ENCODE measurements at places on chromosomes 16 and 17.

GRCh38 chr16:27028591-27029110, 38.1 kb upstream of the C16orf82 start:
- no peak for DNase-seq

GRCh38 chr16:21100447-21100846, 50.2 kb downstream of the DNAH3 start:
- peak; percentile 48 for DNase-seq

- DNase-seq: no peak
Observed at GRCh38 chr17:58331815-58332777, 3.5 kb upstream of the TSPOAP1 start.

- DNase-seq: no peak
Observed at GRCh38 chr17:78196716-78197115, 9.6 kb downstream of the AFMID start.

DNA sequence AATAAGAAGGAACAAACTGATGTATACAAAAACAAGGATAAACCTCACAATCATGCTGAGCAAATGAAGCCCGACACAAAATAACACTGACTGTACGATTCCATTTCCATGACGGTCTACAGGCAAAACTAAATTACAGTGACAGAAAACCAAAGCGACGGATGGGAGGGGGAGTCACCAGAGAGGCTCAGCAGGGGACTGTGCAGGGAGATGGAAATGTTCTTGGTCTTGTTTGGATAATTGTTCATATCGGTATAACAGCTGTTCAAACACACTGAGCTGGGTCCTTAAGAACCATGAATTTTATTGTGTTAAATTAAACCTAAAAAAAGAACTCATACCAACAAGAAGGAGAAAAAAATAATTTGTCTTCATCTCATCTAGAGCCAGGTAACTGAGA, 97.8 kb downstream of the NXN start:
- DNase-seq: no peak

- no peak for DNase-seq
Observed at GRCh38 chr16:86748652-86749051, 170.3 kb downstream of the FOXL1 start.

GRCh38 chr17:49447628-49448302, 33.1 kb upstream of the PHB1 start:
- DNase-seq: no peak

- DNase-seq: peak; percentile 80
Observed at GRCh38 chr16:87945351-87946042, 5.7 kb upstream of the BANP start.

DNA sequence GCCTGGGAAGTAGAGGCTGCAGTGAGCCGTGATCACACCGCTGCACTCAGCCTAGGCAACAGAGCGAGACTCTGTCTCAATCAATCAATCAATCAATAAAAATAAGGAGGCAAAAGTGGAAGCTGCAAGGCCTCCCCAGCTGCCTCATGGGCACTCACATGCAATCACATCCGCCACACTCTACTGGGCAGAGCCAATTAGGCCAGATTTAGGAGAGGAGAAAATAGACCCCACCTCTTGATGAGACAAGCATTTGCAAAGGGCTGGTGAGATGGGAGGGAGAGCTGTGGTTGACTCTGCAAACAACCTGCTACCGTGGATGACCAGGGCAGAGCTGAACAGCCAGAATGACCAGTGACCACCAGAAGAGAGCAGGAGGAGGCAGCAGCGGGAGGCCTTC, 14.7 kb upstream of the GSG1L start:
- DNase-seq: no peak

GRCh38 chr17:77439189-77440018, 298.6 kb downstream of the SEC14L1 start:
- DNase-seq: no peak

GRCh38 chr17:67013891-67014290, 30.5 kb upstream of the CACNG1 start:
- DNase-seq: no peak

DNA sequence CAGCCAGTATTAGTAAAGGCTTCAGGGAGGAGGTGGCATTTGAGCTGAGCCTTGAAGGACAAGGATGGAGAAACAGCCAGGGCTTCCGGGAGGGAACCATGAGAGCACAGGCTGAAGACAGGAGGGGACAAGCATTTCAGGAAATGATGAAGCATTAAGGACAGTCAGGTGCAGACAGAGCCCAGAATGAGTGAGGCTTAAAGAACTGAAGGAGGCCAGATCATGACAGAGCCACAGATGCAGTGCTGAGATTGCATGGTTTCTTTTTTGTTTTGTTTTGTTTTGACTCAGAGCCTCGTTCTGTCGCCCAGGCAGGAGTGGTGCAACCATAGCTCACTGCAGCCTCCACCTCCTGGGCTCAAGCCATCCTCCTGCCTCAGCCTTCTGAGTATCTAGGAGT, 211.5 kb downstream of the SOX9 start:
- DNase-seq: peak; percentile 43

DNA sequence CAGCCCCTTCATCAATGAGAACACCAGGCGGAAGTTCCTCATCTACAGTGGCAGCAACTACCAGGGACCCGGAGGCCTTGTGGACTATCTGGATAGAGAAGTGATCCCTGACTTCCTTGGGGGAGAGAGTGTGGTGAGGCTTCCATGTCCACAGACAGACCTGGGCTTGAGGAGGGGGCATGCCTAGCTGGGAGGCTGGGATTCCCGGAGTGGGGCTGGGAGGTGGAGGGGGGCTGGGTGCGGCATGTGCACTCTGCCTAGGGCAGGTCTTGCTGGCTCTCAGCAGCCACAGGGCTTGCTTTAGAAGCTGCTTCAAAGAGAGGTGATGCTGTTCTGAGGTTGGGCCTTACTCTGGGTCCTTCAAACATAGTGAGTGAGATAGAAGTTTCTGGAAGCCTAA, 27.8 kb downstream of the NAGPA start:
- DNase-seq: no peak

DNA sequence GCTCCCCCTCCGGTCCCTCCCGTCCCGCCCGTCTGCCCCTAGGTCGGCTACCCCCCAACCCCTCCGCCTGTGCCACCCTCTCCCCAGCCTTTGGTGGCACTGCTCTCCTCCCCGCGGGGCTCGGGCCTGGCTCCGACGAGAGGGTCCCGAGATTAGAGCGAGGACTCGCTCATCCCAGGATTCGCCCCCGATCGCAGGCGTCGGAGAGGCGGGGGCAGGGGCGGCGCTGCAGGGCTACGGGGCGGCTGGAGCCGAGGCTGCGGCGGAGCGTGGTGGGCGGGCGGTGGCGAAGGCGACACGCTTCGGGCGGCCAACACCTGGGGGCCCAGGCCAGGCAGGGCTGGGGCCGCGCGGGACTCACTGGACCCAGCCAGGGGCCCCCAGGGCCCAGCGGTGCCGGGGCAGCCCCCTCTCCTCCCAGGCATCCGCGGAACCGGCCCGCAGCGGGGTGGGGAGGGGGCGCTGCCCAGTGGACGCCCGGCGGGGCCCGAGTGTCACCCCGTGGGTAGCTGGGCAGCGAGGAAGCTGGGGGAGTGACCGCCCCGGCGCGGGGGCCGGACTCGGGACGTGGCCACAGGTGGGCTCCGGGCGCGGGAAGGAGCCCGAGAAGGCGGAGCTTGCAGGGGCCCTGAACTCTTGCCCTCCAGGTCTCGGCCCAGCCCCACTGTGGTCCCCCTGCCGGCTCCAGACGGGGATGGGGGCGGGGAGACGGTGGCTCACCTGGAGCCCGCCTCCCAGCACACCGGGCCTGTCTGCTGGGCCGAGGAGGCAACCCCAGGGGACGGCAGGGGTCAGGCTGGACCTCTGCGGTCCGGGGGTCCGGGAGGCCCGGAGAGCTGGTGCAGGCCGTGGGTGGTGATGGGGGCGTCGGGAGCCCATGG, 1.5 kb downstream of the MGAT5B start:
- DNase-seq: no peak

- DNase-seq: no peak
Observed at GRCh38 chr17:34542700-34543336, 36.6 kb upstream of the TMEM132E start.

- DNase-seq: no peak
Observed at GRCh38 chr16:66914541-66914940, 4.1 kb downstream of the CDH16 start.

GRCh38 chr17:76929601-76930000, 61.4 kb downstream of the MGAT5B start:
- no peak for DNase-seq

DNA sequence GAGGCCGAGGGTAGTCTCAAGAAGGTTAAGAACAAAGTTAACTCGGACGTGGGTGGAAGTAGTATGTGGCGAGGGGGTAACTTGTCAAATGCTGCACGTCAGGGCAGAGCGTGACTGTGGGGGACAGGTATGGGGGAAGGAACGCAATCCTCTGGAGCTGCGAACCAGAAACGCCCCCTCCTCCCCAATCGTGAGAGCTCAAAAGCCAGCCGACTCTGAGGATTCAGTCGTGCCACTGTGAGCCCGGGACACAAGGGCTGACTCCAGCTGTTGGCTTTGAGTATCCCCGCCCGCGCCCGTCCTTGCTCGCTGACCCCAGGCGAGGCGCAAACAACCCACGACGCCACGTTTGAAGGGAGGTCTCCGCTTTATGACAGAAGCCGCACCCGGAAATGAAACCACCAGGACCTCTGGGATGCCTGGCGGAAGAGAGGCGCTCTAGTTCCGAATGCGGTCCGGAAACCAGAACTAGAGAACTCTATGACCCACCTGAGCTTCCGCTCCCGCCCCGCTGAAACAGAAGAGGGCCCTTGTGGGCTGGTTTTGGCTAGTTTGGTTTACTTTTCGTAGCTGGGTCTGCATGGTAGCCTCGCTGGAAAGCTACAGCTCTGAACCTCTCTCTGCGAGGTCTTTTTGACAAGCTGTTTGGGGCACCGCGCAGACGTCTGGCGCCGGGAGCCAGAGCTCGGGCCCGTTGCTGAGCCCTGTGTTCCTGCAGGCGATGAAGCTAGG, at the start of gene PEX12:
PEX12 (minus strand) TSS at position 375 of the 732 bp plus-strand sequence. CDS start 550 bp downstream, outside the sequence.
- peak; percentile 81 for DNase-seq

DNA sequence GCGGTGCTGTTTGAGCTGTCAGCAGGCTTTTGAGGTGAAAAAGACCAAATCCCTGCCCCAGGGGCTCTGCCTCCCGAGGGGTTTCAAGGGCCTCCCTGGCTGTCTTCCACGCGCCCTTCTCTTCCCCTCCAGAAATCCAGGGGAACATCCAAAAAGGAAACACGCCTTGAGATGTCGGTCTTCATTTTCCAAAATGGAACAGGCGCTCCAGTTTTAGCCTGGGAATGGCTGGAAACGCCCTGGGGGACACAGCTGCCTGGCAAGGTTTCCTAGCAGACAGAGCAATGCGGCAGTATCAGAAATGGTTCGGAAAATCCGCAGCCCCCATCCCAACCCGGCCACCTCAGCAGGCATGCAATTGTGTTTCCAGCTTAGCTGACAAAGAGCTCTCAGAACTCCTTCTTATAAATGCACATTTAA, 16.6 kb upstream of the LITAF start:
- no peak for DNase-seq

DNA sequence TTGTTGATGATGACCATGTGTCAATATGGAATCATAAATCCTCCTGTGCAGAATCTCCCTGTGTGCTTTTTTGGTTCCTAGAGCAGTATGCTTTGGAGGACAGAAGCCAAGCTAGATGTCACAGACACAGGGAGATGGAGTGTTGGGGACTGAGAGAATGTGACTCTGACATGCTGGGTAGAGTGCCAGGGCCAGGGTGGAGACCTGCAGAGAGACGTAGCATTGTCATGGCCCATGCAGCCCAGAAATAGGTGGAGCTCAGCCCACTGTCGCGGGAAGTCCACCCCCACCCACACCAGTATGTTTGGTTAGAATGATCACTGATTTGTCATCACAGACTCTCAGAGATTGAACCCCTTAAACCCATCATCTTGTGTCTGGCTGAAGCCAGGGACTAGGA, 39.2 kb upstream of the ADCY7 start:
- DNase-seq: no peak

- no peak for DNase-seq
Observed at GRCh38 chr16:19294156-19294649, 8.7 kb downstream of the CLEC19A start.

DNA sequence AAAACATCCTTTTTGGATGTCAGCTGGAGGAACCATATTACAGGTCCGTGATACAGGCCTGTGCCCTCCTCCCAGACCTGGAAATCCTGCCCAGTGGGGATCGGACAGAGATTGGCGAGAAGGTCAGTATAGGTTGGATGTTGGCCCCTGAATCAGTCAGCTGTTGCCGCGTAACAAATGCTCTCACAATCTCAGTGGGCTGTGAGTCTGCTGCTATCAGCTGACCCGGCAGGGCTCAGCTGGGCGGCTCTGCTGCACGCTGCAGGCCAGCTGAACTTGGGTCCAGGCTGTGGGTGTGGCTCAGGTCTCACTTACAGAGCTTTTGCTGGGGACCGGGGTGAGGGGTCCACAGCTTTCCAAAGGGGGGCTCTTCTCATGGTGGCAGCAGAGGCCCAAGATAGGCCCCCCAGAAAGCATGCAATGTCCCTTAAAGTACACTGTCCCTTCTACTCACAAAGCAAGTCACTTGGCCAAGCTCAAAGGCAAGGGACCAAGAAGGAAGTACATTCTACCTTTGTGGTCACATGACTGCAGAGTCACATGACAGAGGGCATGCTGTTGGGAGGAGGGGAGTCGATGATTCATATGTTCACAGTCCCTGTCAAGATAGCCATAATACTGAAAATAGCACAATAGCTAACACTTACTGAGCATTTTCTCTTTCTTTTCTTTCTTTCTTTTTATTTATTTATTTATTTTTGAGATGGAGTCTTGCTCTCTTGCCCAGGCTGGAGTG, 134.2 kb downstream of the ABCC1 start:
- DNase-seq: peak; percentile 17

DNA sequence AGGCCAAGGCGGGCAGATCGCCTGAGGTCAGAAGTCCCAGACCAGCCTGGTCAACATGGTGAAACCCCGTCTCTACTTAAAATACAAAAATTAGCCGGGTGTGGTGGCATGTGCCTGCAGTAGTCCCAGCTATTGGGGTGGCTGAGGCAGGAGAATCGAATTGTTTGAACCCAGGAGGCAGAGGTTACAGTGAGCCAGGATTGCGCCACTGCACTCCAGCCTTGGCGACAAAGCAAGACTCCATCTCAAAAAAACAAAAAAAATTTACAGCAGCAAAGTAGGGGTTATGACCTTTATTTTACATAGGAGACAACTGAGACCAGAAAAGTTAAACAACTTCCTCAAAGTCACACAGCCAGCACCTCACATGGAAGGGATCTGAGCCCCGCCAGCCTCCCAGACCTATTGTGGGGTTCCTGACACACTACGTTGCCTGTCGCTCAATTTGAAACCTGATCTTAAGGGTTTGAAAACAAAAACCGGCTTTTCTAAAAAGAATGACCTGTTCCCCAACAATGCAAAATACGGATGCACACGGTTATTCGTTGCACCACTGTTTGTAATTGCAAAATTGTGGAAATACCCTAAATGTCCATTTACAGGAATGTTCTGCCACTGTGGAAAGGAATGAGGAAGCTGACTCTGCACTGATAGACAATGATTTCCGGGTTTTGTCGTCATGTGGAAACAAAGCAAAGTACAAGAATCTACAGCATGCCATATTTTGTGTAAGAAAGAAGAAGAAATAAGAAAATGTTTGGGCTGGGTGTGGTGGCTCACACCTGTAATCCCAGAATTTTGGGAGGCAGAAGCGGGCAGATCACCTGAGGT, 77.2 kb downstream of the CNGB1 start:
- peak; percentile 94 for DNase-seq
